NCI-H1092 (cell line): ENCODE measurements at places on chromosomes 6 and 20.

DNA sequence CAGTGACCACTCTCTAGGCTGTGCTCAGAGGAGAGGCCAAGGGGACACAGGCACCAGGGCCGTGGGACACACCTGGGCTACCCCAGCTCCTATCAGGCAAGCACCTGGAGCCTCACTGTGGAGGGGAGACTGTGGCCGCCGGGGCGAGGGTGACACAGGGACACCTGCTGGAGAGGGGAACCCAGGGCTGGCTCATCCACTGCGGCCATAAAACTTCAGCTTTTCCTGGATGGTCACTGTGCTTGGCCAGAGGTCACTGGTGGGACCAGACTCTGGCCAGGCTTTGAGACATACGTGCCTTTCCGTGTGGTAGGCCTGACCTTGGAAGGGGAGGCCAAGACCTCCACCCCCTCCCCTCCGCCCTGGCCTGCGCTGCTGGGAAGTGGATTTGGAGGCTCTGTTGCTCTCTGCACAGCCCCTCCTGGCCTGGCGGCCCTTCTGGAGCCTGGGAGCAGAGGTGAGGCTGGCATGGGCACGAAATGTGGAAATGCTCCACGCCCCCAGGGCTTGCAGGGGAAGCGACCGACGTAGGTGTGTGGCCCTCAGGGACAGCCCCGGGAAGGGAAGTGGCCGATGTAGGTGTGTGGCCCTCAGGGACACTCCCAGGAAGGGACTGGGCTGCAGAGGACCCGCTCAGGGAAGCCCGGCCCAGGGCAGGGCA is 42.9 kb upstream of the BHLHE23 start:
- no peak for DNase-seq

DNA sequence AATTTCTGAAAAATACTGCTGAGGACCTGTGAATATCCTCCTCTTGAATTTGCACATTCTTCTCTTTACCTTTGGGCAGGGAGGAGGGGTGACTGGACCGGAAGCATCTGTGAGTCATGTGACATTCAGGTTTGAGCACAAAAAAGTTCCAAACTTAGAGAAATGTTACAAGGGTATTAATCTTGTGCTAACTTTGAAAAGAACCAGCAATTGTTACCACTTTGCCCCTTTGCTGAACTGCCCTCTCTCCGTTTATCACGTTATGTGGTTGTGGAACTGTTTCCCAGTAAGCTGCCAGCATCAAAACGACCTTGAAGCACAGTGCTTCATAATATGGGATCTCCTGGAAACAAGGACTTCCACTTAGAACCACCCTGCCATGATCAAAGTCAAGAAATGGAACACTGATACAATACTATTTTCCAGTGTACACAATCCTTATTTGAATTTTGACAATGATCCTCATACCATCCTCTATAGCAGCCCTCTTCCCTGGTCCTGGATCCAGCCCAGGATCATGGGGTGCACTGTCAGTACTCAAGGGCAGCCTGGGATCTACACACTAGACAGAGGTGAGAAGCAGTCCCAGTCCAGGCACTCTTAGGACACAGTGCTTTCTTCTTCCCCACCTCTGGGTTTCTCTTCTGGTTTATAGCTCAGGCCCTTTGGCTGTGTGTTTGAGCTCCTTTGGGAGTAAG is 2.3 kb upstream of the TUBB1 start:
- no peak for DNase-seq

DNA sequence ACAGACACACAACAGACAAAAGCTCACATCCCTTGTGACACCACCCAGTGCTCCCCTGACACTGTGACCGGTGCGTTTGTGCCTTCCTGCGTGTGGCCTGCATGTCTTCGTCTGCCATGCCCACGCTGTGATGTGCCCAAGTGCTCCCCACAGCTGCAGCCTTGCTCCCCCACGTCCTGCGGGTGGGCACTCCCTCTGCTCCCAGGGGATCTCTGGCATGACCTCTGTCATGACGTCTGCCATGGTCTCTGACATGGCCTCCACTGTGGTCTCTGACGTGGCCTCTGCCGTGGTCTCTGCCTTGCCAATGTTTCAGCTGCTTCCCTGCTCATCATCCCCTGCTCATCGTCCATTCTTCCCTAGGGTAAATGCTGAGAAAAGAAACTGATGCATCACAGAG is 200.9 kb downstream of the DLL1 start:
- no peak for DNase-seq

DNA sequence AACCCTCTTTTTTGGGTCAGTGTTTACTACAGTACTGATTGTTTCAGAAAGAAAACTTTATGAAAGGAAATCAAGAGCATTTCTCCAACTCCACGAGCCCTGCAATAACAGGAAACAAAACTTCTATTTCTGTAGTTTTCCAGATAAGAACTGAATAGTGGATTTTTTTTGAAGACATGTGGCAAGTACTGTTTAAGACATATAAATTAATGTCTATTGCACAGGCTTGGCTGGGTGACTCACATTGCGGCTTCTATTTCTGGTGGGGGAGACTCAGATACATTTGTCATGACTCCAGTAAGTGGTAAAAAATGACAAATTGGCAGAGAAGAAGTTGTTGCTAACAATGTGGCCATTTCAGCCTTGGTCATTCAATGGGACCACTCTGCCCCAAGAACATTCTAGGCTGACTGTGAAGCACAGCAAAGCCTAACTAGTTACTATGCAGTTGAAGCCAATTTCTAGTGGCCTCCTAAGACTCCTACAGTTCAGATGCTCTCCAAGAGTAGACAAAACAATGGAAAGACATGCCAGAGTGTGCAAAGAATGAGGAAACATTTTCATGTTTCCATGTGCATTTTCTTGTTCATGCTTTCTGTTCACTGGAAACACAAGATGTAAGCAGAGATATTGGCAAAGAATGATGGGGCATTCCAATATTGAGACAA is 200.9 kb downstream of the EDN1 start:
- DNase-seq, result no peak

- DNase-seq, result no peak
Measured at GRCh38 chr6:34888514-34888856, 570 bp upstream of the ANKS1A start.

DNA sequence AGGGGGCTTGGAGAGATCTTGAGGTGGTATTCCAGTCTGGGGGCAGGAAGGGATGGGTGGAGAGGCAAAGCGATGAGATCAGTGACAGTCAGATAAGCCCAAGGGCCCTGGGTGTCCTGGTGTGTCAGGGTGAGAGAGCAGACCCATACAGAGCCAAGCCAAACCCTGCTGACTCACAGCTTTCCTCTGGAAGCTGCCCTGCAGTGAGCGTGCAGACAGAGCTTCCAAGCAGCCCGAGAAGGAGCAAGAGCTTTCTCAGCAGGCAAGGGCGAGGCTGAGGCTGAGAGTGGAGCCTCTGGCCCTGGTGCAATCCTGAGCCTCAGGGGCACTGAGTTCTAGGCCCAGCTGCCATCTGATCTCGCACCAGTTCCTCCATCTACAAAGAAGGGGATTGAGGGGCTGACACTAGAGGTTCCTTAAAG is 91.1 kb upstream of the HIVEP1 start:
- no peak for DNase-seq

- no peak for DNase-seq
Measured at GRCh38 chr20:37920679-37921322, 17.9 kb downstream of the VSTM2L start.

GRCh38 chr6:40253420-40253819 is 319.2 kb upstream of the MOCS1 start:
- DNase-seq, result no peak

GRCh38 chr6:143040018-143040417 is 20.7 kb upstream of the AIG1 start:
- no peak for DNase-seq

GRCh38 chr6:110674096-110674495 is 141.2 kb downstream of the CDK19 start:
- no peak for DNase-seq

DNA sequence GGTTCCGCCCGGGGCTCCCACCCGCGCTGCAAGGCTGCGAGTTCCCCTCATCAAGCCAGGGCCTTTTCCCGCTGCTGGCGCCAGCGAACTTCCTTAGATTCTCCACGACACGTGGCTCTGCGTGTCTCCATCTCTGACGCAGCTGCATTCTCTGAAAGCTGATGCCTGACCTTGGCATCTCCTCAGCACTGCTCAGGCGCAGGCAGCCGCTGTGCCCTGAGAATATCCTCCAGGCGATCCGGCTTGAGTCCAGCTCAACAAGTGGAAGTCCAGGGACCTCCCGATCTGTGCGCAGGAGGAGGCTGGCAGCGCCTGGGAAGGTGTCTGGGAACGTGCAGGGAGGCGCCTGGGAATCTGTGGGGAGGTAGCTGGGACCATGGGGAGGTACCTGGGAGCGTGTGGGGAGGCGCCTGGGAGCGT is 171.2 kb upstream of the THBS2 start:
- DNase-seq, result no peak

GRCh38 chr20:36085686-36086267 is 68.8 kb upstream of the EPB41L1 start:
- DNase-seq, result no peak
